ENCODE measurements at places on chromosomes 5 and 9.

DNA sequence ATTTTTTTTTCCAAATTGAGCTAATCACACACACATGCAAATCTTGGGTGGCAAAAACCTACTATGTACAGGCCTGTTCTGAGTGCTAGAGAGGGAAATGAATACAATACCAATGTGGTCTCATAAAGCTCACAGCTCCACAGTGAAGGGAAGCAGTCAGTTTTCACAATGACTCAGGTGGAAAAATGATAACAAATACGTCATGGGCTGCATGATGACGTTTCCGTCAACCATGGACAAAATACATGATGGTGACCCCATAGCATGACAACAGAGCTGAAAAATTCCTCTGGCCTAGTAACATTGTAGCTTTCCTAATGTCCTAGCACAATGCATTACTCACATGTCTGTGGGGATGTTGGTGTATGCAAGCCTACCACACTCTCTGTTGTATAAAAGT lies 252.5 kb downstream of the TRIM32 start:
- DNase-seq = no peak

DNA sequence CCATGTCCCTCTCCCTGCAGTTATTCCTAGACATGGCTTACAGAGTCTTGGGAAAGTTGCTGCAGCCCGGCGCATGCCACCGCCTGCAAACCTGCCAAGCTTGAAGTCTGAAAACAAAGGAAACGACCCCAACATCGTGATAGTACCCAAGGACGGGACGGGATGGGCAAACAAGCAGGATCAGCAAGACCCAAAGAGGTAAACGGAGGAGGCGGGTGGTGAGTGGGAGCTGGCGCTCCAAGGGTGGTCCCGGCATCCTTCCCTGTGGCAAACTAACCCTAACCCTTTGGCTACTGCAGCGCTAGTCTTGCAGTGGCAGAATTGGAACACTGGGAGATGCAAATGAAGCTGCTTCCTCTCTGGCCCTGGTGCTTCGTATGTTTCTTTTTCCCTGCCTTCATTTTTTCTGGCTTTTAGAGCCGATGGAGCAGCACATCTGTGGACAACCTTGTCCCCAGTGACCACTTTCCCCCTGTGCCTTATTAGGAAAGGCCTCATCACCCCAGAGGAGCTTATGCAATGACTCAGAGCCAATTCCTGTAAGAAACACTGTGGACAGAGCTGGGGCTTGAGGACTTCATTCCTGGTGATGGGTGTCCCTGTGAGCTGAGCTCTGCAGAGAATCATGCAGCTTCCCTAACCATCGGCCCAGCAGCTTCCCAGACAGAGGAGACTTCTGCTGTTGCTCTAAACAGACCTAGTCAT lies 38.9 kb downstream of the PRRC2B start:
- no peak for DNase-seq

DNA sequence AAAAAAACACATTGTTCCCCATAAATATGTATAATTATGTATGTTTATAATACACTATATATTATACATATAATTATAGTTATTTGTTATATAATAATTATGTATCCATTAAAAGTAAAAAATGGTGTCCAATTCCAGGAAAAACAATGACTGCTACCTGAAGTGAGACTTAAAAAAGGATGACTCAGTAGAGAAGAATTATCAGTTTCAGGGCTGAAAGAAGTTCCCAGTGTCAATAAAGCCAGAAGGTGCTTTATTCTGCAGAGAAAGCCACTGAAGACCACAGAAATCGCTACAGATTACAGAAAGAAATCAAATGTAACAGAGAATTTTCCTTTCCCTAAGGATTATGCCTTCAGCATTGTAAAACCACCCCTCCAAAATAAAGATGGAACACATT lies 50.9 kb downstream of the ANKRD31 start:
- DNase-seq = no peak

DNA sequence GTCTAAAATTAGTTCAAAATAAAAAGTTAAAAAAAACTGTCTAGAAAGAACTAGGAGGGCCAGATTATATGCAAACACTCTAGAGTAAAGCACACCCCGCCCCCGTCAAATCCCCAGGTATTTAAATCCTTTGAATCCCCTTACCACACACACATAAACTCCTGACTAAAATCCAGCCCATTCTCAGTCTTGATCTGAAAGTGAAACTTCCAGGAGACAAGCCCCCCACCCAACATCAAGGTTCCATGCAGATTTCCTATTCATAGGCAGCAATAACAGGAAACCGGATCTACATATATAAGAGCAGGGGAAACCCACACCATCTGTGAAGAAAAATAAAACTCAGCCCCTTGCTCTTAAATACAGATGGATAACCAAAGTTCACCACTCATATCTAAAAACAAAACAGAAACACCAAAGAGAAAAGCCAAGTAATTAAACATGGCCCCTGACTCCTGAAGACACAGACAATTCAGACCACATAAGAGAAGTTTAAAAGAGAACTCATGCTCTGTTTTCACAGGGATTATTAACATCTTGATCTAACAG lies 42.3 kb downstream of the MARCHF3 start:
- DNase-seq = no peak

GRCh38 chr9:136787690-136788400 lies 3.3 kb upstream of the TMEM141 start:
- peak; percentile 75 for DNase-seq

DNA sequence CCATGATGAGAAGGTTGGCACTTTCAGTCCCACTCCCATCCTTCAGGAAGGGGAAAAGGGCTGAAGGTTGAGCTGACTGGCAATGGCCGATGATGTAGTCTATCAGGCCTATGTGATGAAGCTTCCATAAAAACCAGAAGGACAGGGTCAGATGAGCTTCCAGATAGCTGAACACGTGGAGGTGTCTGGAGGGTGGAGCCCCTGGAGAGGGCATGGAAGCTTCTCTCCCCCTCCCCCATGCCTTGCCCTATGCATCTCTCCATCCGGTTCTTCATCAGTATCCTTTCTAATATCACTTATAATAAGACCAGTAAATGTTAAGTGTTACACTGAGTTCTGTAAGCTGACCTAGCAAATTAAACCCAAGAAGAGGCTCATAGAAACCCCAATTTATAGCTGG lies 32.6 kb upstream of the SMU1 start:
- no peak for DNase-seq

- DNase-seq = no peak
Observed at GRCh38 chr9:14399756-14400657, 86.1 kb upstream of the NFIB start.

DNA sequence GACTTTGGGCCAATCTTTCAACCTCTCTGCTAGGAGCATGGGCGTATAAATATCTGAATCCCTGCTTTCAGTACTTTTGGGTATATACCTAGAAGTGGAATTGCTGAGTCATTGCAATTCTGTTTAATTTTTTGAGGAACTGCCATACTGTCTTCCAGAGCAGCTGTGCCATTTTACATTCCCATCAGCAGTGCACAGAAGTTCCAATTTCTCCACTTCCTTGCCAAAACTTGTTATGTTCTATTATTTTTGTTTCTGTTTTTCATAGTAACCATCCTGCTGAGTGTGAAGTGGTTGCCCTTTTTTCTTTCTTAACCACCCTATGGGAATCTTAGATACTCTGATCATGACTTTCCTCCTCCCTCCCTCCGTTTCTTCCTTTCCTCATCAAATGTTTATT lies 11.1 kb upstream of the CCIN start:
- no peak for DNase-seq

DNA sequence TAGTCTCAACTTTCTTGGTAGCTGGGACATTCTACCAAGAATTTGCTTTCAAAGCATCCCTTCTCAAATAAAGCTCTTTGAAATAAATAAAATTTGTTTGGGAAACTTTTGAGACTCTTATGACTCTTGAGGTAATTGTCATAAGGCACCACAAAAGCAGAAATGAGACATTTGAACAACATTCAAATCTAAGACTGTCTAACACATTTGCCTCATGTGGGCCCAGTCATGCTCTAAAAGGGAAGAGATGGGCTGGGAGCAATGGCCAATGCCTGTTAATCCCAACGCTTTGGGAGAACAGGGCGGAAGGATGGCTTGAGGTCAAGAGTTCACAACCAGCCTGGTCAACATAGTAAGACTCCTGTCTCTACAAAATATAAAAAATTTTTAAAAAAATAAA lies 26.4 kb downstream of the SLC31A2 start:
- DNase-seq = no peak
